COR-L47 (cell line): ENCODE measurements at places on chromosomes 6 and 20.

DNA sequence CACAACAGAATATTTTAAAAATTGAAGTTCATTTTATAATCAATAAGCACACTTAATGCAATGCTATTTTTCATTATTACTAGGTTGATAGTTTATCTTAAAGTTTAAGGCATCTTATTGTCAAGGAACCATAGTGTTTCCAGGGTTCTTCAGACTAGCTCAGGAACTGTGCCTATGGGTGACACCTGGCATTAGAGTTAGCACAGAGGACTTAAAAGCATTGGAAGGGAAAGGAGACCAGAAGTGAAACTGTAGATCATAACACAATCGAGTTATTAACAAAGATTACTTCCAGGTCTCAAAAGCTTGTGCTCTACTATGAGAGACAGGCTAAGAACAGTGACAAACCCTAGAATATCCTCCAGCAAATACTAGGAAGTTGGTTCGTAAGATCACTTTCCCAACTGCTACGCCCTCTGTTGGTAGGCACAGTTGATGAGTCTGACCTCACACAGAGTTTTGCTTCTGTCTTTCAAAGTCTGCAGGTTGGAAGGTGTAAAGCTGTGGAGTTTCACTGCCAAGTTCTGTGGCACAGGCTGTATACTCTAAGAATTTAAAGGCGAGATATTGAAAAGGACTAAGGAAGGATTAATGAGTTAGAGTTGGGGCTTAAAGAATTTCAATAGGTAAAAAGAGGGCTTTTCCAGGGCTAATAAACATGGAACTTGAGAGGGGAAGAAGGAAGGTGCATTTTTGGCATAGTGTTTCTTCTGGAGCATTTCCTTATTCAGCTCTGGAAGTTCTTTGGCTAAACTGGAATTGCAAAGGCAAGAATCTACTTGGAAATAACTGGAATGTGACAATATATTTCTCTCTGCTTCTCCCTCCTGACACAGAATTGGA, 531.3 kb upstream of the JAG1 start:
- DNase-seq, result peak; percentile 55

DNA sequence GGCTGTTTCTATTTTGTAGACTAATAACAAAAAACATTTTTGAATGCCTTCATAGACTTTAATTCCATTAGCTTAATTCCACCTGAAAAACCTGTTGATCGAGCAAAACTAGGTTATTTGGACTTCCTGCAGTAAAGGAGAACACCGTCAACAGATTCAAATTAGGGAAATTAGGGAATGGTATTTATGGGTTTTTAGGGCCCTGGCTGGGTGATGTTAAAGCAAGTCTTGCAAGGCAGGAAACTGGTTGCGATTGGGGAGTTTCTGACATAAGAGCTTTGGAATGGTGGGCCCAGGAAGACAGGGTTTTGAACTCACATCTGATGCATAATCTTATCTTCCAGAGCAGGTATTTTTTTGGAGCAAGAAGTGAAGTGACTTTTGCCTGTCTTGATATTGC, 40.1 kb upstream of the TFAP2C start:
- DNase-seq, result no peak

DNA sequence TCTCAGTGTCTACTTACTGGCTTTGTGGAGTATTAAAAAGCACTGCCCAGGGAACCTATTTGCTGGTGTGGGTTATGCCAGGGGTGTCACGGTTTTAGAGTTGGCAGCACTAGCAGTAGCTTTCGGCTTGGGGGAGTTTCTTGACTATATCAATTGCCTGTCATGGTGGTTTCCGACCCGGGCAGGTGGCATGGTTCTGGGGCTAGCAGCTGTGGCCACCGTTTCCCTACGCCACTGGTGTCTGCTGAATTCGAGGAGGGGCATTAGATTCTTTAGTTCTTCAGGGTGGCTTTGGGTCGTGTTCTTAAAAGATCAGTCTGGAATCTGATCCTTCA, 55.6 kb upstream of the FOXC1 start:
- no peak for DNase-seq

DNA sequence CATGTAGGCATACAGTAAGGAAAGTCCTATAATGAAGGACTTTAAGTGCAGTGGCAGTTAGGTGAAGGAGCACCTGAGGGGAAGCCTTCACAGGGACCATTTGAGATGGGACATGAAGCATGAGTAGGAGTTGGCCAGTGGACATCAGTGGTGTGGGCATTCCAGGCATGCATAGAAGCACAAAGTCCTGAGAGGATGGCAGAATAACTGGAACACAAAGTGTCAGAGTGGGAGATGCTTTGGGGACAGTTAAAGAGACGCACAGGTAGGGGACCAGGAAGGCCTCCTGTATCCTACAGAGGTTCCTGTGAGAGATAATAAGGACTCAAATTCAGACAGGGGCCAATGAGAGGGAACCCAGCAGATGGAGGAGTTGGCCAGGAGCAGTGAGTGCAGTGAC, 26.4 kb upstream of the EFHC1 start:
- no peak for DNase-seq
